ENCODE measurements at places on chromosomes 16 and 17.

DNA sequence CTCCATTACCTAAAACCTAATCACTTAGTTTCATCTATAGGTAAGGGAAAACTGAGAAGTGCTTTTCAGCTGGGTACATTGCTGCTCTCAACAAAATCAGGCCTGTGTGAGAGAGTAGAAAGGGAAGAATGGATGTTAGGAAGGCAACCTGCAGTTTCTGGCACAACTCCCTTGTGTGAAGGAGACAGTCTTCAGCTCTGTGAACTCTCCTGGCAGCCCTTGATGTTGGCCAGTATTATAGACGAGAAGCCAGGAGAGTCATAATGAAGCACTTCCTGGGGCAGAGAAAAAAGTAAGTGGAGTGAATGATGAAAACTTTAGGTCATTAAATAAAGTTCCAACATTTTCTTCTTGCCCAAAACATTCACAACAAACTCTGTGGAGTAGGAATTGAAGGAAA, 260.1 kb downstream of the IRX3 start:
- DNase-seq, result peak; percentile 43

DNA sequence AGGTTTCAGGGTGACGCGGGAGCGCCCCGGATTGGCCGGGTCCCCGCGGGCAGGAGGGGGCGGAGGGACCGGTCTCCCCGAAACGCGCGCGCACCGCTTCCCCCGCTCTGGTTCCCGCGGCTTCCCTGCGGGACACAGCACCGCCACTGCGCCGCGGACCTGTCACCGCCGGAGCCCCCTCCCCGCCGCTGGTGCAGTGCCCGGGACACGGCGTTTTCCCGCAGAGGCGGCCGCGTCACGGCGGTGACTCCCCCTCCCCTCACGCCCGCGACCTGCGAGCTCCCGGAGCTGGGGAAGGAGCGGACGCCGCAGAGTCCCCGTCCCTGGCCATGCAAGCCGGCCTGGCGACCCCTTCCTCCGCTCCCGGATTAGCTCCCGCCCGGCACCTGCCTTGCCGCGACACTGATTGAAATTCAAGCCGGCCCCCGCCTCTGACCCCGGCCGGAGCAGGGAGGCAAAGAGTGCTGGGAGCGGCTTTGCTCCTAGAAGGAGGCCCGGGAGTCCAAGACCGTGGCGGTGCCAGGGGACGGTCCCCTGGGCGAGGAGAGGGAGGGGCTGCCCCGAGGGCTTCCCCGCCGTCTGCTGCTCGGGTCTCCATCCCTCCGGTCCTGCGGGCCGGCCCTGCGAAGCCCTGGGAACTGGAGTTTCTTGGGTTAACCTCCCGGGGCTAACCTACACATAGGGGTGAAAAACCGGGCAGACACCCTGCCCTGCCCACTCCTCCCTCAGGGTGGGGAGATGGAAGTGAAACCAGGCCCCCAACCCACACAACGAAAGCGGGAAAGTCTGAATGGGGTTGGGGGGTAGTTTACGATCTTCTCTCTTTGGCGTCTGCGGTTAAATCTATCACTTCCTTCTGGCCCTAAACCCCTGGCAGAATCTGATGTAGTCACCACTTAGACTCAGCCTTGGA, 1.0 kb downstream of the RHBDL3 start:
- DNase-seq, result no peak

DNA sequence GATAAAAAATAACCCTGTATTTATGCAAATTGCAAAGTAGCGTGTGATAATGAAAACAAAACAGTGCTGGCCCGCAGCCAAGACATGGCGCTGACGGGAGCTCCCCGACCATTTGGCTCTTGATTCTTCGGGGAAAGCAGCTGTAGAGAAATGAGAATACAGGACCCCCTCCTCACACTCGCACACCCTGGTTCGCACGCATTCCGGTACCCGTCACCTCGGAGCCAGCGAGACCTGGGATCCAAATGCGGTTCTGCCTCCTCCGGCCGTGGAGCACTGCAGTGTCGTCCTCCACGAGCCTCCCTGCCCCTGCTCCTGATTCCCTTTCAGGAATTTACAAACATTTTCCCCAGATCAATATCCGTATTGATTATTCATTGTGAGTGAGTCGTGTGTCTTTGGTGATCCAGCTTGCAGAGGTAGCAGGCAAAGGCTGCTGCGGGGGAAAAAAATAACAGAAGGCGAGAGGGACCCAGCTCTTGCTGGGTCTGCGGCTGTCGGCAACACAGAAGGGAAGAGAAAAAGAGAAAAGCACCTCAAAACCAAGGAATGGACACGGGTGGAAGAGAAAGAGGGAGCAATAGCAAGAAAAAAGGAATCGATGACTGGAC, 184.1 kb upstream of the ZFHX3 start:
- no peak for DNase-seq

- DNase-seq, result no peak
Measured at GRCh38 chr16:76837872-76838271, 353.1 kb upstream of the MON1B start.

- peak; percentile 93 for DNase-seq
Measured at GRCh38 chr16:29807426-29808218, 1.3 kb downstream of the MAZ start.

DNA sequence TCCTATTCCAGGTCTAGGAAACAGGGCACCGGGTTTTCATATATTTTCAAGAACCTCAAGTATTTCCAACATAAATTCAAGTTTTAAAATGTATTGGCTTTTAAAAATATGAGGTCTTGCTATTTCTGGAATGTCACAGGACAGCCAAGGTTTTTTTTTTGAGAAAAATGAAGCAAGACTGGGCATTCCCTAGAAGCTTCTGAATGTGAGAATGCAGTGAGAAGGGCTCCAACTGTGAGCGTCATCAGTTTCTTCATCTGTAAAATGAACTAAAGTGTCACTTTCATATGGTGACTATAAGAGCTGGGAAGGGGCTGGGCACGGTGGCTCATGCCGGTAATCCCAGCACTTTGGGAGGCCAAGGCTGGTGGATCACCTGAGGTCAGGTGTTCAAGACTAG, 455.8 kb upstream of the MAF start:
- peak; percentile 52 for DNase-seq

DNA sequence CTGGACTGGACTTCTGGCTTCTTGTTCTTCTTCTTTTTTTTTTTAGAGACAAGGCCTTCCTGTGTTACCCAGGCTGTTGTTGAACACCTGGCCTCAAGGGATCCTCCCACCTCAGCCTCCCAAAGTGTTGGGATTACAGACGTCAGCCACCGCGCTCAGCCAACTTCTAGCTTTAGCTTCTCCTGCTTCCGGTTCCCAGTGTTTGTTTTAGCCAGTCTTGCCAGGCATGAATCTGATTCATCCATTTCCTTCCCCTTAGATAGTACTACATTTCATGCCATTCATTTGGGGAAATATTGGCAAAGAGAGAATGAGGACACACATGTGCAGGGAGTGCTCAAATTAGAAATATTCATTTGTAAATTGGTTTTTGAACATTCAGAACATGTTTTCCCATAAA, 12.1 kb upstream of the NDUFAB1 start:
- peak; percentile 67 for DNase-seq

All from iris pigment epithelial cell (primary cell).